ENCODE measurements at places on chromosomes 3 and 15. TPM values are rescaled to one million over a fixed set of nuclear protein-coding genes. Genes with fewer than 3 reads are reported as not detected.

The PDIA5 gene
- 3.6 TPM for total RNA-seq

The PCNP gene
- 206 TPM for total RNA-seq

The CHMP2B gene
- total RNA-seq = 59.4 TPM

The DYNLT2B gene
- not detected for total RNA-seq

DNA sequence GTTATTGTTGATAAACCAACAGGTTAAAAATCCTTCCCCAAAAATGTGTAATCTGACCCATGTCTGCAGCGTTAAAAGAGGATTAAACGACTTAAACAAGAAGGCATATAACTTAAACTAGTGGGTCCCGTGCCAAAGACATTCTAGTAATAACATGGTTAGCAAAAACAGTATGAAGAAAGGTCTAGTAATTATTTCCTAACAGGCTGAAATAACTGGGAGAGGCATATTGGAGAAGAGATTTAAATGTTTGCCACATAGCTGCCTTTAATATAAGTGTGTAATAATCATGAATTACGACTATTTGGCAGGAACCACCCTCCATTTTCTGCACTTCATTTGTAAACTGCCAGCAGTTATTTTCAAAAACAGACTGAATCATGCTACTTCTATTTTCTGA, 67.7 kb upstream of the CSPG5 start:
- peak; percentile 24 for DNase-seq

DNA sequence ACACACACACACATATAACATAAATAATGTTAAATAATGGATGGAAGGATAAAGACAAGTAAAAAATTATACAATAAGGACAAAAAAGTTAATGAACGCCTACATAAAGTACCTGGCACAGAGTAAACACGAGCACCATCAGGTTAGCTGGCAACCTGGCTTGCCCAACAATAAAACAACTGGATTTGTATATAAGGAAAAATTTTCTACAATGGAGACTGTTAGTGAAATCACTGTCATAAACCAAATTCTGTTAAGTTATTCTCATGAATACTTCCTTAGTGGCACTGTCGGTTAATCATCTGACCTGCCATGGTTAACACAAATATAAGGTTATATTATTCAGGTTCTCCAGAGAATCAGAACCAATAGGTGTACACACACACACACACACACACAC, 54.8 kb downstream of the DPH6 start:
- no peak for DNase-seq

- no peak for DNase-seq
Measured at GRCh38 chr3:168427835-168428475, 332.2 kb upstream of the GOLIM4 start.

- DNase-seq = no peak
Measured at GRCh38 chr3:46010519-46011113, 15.0 kb upstream of the FYCO1 start.

GRCh38 chr3:32177702-32178198, 60.7 kb upstream of the CMTM8 start:
- peak; percentile 22 for DNase-seq

GRCh38 chr3:184092199-184092598, 4.7 kb upstream of the HTR3E start:
- DNase-seq = no peak

Measured in uterus (tissue), 4 donors.